ENCODE measurements at places on chromosomes 1 and 21.
A peak's percentile ranks its signal among the peaks of the same experiment; 100 is the strongest.

GRCh38 chr1:11802616-11802972 is 3.2 kb downstream of the MTHFR start:
- peak; percentile 31 for DNase-seq

DNA sequence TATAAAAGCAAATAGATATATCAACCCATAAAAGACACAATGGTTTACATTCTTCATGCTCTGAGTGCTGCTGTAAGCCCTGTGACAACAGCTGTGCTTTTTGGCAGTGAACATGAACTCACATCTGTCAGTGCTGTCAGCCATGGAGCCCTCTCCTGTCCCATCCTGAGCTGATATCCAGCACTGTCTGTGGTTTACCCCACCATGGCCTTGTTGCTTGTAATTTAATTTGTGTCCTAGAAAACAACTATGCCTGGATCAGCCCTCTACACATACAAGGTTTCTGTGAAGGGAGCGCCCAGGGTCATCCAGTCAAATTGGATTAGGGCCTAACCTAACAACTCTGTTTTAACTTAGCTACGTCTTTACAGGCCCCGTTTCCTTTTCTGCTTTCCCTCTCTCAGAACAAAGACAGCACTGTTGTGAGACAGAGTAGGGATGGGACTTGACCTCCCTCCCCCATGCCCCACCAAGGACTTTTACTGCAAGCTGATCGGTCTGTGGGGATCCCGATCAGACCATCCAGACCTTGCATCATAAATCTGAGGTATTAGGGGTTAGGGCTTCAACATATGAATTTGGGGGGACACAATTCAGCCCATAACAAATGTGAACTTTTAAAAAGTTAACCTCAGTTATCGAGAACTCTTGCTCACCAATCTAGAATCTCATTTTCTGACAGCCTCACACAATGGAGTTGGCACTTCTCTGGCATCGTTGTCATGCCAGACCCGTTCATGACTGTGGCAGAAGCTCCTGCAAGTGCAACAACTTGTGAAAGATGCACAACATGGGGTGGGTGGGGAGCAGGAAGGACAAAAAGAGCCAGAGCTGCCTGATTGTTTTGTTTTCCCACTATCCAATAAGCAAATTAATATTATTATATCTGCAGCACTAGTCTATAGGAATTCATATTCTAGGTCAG is 16.4 kb upstream of the SLC44A3 start:
- DNase-seq, result no peak

GRCh38 chr1:221630236-221630635 is 111.7 kb downstream of the DUSP10 start:
- no peak for DNase-seq

- no peak for DNase-seq
Observed at GRCh38 chr1:121544500-121544899, 359.7 kb downstream of the SRGAP2C start.

- DNase-seq, result no peak
Observed at GRCh38 chr1:226787071-226787470, 48.0 kb upstream of the ITPKB start.

DNA sequence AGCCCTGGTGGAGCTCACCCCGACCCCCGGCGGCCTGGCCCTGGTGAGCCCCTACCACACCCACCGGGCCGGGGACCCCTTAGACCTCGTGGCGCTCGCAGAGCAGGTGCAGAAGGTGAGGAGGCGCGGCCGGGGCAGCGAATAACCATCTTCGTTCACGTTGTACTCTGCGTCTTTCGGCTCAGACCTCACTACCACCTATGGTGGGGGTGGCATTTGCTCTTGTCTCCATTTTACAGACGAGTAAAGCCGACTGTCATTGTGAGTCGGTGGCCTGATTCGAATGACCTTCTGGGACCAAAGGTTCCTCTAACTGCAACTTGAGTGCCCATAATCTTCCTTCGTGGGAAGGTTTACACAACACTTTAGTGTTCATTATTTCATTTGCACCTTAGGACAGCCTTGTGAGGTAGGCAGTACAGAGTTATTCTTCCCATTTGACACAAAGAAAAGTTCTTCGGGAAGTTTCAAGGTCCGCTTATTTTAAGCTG is 506 bp downstream of the C1orf50 start:
- peak; percentile 34 for DNase-seq

DNA sequence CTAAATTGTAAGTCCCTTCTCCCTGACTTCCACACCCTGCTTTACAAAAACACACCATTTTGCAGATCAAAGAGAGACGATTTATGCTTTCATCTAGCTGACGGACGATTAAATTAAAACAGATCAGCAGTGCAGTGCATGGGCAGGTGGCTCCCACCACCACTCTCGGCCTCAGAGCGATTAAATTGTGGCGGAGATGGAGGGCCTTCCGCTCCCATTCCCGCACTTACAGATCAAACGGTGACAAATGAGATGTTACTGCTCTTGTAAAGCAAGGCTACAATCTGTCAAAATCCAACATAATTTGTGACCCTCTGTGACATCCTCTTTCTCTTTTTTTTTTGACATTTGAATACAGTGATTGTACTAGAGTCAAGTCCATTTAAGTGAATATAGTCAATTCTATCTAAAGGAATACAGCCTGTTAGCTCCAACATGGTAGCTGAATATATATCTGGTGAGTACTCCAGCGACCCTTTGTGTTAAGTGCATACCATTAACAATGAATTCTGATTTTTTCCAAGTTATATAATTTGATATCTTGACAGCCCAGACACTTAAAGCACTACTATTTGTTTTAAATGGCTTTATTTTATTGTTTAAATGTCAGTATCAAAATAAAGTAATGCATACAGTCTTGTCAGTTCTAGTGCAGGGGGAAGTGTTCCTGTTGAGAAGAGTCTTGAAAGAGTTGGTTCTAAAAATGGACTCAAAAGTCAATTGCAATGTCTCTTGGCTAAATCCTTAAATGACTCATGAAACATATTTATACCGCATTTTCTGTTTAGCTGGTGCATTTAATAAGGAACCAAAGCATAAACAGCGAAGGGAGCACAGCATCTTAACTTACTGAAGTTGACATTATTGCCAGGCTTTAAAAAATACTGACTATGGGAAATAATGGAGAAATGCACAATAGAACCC is 109.0 kb downstream of the ESRRG start:
- DNase-seq, result no peak

DNA sequence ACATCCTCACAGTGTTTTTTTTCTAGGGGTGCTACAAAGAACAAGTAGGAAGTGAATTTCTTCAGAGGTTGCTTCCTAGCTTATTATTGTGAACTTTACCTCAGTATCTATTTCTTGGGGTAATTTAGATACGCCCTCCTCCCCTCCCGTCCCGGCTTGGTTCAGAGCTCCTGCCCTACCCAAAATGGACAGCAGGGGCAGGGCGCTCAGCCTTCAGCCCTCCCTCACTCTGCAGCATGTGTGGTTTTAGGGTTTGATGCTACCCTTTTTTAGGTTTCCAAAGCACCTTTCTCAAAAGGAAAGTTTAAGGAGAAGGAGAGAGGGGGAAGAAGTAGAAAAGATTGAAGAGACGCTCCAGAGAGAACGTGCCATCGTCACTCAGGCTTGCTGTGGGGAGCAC is 16.9 kb upstream of the POGK start:
- no peak for DNase-seq

Measured in suppressor macrophage (primary cell).